ENCODE measurements at places on chromosomes 12 and 14. TPM values are rescaled to one million over a fixed set of nuclear protein-coding genes. Genes with fewer than 3 reads are reported as not detected.

TMTC1 gene
- total RNA-seq = 26.8 TPM

DNA sequence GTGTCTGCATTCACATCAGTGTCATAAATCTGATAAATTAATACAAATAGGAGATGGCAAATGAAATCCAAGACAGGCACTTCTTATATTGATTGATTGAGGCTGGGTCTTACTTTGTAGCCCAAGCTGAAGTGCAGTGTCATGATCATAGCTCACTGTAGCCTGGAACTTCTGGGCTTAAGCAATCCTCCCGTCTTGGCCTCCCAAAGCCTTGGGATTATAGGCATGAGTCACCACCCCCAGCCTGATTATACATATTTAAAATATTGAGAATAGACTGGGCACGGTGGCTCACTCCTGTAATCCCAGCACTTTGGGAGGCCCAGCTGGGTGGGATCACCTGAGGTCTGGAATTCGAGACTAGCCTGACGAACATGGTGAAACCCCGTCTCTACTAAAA, 51.3 kb downstream of the MARK3 start:
- H3K27ac ChIP-seq = no peak overlapping the region
- no peaks in the 10 kb centered on the region for H3K27me3 ChIP-seq
- H3K4me3 ChIP-seq = no peak overlapping the region
- no peak for DNase-seq
- no peaks in the 10 kb centered on the region for H3K4me1 ChIP-seq
- H3K36me3 ChIP-seq = no peaks in the 10 kb centered on the region

GRCh38 chr12:128956755-128957154, 103.5 kb downstream of the GLT1D1 start:
- no peaks in the 10 kb centered on the region for H3K27me3 ChIP-seq
- no peaks in the 10 kb centered on the region for H3K4me1 ChIP-seq
- no peaks in the 10 kb centered on the region for H3K36me3 ChIP-seq
- DNase-seq = no peak
- H3K27ac ChIP-seq = no peak overlapping the region

DNA sequence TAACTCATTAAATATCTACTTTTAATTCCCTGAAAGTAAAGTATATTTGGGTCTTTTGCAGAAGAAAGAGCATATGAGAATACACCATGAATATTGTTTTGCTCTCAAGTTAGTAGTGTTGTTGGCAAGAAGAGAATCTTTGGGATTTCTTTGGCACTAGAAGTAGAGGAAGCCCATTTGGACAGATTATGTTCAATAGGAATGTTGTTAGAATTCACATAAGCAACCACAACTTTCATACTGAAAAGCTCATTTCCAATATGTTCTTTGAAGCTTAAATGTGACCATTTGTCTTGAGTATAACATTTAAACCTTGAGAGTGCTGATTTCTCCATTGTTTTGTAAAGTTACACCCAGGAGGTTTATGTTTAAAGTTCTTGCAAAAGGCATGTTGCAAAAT, 37.6 kb downstream of the PLEKHG7 start:
- H3K4me3 ChIP-seq = no peak overlapping the region
- no peak overlapping the region for H3K27ac ChIP-seq
- no peaks in the 10 kb centered on the region for H3K36me3 ChIP-seq
- no peaks in the 10 kb centered on the region for H3K27me3 ChIP-seq

DNA sequence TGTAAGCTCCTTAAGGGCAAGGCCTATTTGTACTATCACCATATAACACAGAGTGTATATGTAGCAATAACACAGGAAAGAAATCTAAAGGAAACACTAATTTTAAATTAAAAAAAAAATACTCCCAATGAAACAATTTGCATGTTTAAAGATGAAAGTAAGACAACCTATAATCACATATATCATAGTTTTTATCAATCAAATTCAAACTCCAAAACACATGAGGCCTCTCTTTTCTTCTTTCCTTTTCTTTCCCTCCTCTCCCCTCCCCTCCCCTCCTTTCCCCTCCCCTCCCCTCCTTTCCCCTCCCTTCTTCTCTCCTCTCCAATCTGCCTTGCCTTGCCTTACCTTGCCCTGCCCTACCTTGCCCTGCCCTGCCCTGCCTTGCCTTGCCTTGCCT, 405.8 kb upstream of the RPL10L start:
- H3K27me3 ChIP-seq = no peaks in the 10 kb centered on the region
- H3K4me1 ChIP-seq = no peaks in the 10 kb centered on the region
- H3K36me3 ChIP-seq = no peaks in the 10 kb centered on the region

ADAMTS20 gene
- total RNA-seq = not detected

- DNase-seq = no peak
- H3K27me3 ChIP-seq = no peaks in the 10 kb centered on the region
- no peaks in the 10 kb centered on the region for H3K36me3 ChIP-seq
- H3K4me1 ChIP-seq = peaks cover 4% of the 10 kb centered on the region
- H3K4me3 ChIP-seq = no peak overlapping the region
These were observed 338.9 kb downstream of the PDZRN4 start for GRCh38 chr12:41527062-41527461.

DNA sequence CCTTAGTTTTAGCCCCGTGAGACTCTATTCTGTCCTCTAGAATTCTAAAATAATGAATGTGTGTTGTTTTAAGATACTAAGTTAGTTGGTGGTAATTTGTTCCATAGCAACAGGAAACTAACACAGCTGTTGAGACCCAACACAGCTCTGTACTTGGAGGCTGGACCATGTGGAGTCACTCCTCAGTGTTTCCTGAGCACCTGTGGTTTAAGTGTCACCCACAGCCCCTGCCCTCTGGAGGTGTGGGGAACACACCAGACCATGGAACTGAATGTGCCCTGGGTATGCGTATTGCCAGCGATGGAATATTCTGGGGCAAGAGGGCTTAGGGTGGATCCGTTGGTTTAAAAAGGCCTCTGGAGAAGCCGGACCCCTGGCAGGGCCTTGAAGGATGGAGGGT, 16.6 kb upstream of the GPR68 start:
- H3K36me3 ChIP-seq = no peaks in the 10 kb centered on the region
- no peak for DNase-seq
- H3K27ac ChIP-seq = no peak overlapping the region
- H3K4me3 ChIP-seq = no peak overlapping the region
- H3K4me1 ChIP-seq = peaks cover 21% of the 10 kb centered on the region
- no peaks in the 10 kb centered on the region for H3K27me3 ChIP-seq

DNA sequence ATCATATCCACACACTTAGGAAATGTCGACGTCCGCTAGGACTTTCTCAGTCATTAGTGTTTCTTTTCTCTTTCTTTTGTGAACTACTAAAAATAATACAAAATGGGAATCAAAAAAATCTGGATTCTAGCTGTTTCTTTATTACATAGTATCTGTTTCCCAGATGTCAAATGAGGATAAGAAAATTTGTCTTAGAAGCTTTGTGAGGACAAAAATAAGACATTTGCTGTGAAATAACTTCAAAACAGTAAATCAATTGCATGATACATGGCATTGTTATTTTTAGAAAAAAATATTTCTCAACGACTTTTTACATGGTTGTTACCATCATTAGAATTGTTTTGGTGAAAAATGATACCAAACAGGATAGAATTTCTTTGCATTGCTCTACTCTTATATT, 71.4 kb upstream of the IFNG-AS1 start:
- no peaks in the 10 kb centered on the region for H3K36me3 ChIP-seq
- H3K27me3 ChIP-seq = no peaks in the 10 kb centered on the region
- H3K4me3 ChIP-seq = no peak overlapping the region
- H3K4me1 ChIP-seq = no peaks in the 10 kb centered on the region
- H3K27ac ChIP-seq = no peak overlapping the region
- DNase-seq = no peak

- no peaks in the 10 kb centered on the region for H3K36me3 ChIP-seq
- H3K27ac ChIP-seq = no peak overlapping the region
- H3K4me3 ChIP-seq = no peak overlapping the region
- no peaks in the 10 kb centered on the region for H3K4me1 ChIP-seq
- no peak for DNase-seq
- H3K27me3 ChIP-seq = no peaks in the 10 kb centered on the region
These were observed 51.8 kb upstream of the JDP2 start for GRCh38 chr14:75375983-75376382.

GRCh38 chr14:75088566-75089373, 19.3 kb downstream of the ZC2HC1C start:
- H3K27me3 ChIP-seq = no peaks in the 10 kb centered on the region
- H3K36me3 ChIP-seq = peaks cover 77% of the 10 kb centered on the region
- no peaks in the 10 kb centered on the region for H3K4me1 ChIP-seq
- no peak overlapping the region for H3K27ac ChIP-seq

- H3K36me3 ChIP-seq = no peaks in the 10 kb centered on the region
- no peaks in the 10 kb centered on the region for H3K27me3 ChIP-seq
- DNase-seq = no peak
- H3K27ac ChIP-seq = no peak overlapping the region
- H3K4me1 ChIP-seq = no peaks in the 10 kb centered on the region
- no peak overlapping the region for H3K4me3 ChIP-seq
These were observed 46.5 kb upstream of the CCND2 start for GRCh38 chr12:4227046-4227445.

RNASE3 gene
- not detected for total RNA-seq

GRCh38 chr12:3489057-3489456, 1.9 kb upstream of the PRMT8 start:
- H3K36me3 ChIP-seq = no peaks in the 10 kb centered on the region
- H3K27ac ChIP-seq = no peak overlapping the region
- H3K4me1 ChIP-seq = no peaks in the 10 kb centered on the region
- H3K4me3 ChIP-seq = no peak overlapping the region

GRCh38 chr14:101064121-101064661, 160.7 kb upstream of the RTL1 start:
- H3K27me3 ChIP-seq = no peaks in the 10 kb centered on the region
- no peaks in the 10 kb centered on the region for H3K36me3 ChIP-seq
- no peak overlapping the region for H3K27ac ChIP-seq
- no peak overlapping the region for H3K4me3 ChIP-seq
- no peak for DNase-seq
- no peaks in the 10 kb centered on the region for H3K4me1 ChIP-seq

DNA sequence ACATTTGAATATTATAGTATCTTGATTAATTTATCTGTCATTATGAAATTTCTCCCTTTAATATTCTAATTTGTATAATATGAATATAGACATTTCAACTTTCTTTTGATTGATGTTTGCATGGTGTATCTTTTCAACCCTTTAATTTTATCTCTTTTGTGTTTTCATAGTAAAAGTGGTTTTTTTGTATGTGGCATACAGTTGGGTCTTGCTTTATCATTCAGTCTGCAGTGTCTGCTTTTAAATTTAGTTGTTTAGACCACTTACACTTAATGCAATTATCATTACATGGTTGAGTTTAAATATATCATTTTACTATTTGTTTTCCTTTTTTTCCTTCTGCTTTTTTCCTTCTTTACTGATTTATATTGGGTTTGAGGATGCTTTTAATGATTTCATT, 29.6 kb downstream of the CCDC91 start:
- no peaks in the 10 kb centered on the region for H3K4me1 ChIP-seq
- no peaks in the 10 kb centered on the region for H3K36me3 ChIP-seq
- no peak overlapping the region for H3K4me3 ChIP-seq
- no peak for DNase-seq
- H3K27ac ChIP-seq = no peak overlapping the region

- no peaks in the 10 kb centered on the region for H3K36me3 ChIP-seq
- no peak overlapping the region for H3K4me3 ChIP-seq
- H3K27ac ChIP-seq = no peak overlapping the region
- no peak for DNase-seq
- no peaks in the 10 kb centered on the region for H3K27me3 ChIP-seq
These were observed 71.3 kb downstream of the TSPAN9 start for GRCh38 chr12:3148366-3149000.

DNA sequence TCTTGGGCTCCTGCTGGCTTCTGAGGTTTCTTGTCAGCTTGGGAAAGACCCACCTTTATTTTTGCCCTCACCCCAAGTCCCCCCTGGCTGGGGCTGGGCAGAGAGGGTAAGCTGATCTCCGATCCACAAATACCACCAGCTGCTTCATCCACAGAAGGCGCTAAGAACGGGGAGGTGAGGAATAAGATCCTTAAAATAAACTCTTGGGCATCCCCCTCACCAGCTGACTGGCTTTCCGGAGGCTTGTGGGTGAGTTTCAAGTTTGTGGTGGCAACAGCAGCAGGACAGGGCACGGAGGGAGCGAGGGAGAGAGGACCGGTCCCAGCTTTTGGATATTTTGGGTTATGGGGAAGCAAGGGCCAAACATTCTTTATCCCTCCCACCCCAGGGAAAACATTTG, 20.8 kb upstream of the HSPB8 start:
- no peaks in the 10 kb centered on the region for H3K36me3 ChIP-seq
- H3K27me3 ChIP-seq = no peaks in the 10 kb centered on the region
- H3K27ac ChIP-seq = no peak overlapping the region
- DNase-seq = no peak
- peaks cover 5% of the 10 kb centered on the region for H3K4me1 ChIP-seq

DNA sequence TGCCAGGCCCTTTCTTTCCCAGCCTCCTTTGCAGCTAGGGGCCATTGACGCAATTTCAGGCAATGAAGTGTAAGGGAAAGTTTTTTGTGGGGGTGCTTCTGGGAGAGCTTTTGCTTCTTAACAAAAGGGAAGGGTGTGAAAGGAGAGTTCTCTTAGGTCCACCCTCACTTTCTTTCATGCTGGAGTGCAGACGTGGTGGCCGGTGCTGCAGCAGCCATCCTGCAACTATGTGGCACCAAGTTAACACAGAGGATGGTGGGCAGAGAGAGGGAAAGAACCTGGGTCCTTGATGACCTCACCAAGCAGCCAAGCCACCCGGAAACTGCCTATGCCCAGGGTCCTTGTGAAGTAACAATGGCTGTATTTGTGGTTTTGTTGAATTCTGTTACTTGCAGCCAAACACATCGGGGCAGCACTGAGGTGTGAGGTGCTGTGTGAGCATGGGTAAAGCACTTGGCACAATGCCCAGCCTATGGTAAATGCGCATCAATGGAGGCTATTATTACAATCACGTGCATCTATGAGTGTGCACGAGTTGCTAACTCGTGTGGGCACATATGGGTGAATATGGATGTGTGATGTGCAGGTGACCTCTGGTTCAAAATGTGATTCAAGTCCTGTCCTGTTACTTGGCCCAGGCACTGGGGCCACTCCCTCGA, 122.6 kb downstream of the CALM1 start:
- no peaks in the 10 kb centered on the region for H3K36me3 ChIP-seq
- no peak for DNase-seq
- no peaks in the 10 kb centered on the region for H3K27me3 ChIP-seq
- H3K27ac ChIP-seq = no peak overlapping the region

SOS2 gene
- total RNA-seq = 31.5 TPM

- DNase-seq = no peak
- no peaks in the 10 kb centered on the region for H3K4me1 ChIP-seq
- H3K27me3 ChIP-seq = no peaks in the 10 kb centered on the region
- no peak overlapping the region for H3K4me3 ChIP-seq
- H3K36me3 ChIP-seq = no peaks in the 10 kb centered on the region
- no peak overlapping the region for H3K27ac ChIP-seq
These were observed 7.4 kb upstream of the TMEM132C start for GRCh38 chr12:128259556-128260070.

DNA sequence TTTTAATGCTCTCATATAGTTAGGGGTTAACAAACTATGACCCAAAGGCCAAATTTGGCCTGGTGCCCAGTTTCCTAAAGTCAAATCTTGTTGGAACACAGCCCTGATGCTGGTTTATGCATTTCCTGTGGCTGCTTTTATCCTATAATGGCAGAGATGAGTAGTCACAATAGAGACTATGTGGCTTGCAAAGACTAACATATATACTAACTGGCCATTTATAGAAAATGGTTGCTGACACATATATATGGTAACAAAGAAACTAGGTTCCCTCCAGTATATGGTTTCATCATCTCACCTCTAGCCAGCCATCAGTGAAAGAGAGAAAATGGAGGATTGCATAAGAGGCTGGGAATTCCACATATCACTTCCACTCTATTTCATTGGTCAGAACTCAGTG, 10.8 kb downstream of the NAV3 start:
- no peaks in the 10 kb centered on the region for H3K27me3 ChIP-seq
- H3K36me3 ChIP-seq = no peaks in the 10 kb centered on the region
- H3K4me1 ChIP-seq = no peaks in the 10 kb centered on the region
- H3K27ac ChIP-seq = no peak overlapping the region

GRCh38 chr14:85960756-85961155, 430.8 kb downstream of the FLRT2 start:
- no peak overlapping the region for H3K27ac ChIP-seq
- no peak overlapping the region for H3K4me3 ChIP-seq
- no peaks in the 10 kb centered on the region for H3K27me3 ChIP-seq
